C1 segment of cervical spinal cord (tissue), 14 donors: ENCODE measurements at places on chromosomes 3 and 15.

DNA sequence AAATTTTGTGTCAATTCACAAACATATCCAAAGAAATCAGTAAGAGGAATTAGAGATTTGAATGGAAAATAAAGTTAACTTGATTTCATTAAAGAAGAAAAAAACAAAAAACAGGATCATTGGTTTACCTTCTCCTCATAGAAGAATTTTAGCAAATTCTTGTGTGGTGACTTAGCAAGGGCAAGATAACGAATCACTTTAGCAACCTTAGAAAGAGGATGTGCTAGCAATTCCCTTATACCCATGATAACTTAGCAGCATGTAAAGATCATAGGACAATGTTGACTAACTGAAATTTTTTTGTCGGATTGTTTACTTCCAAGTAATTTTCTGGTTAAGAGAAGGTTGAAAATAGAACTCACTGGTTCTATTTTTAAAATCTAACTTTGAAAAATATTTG lies 609.3 kb downstream of the GBE1 start:
- no peak for DNase-seq

DNA sequence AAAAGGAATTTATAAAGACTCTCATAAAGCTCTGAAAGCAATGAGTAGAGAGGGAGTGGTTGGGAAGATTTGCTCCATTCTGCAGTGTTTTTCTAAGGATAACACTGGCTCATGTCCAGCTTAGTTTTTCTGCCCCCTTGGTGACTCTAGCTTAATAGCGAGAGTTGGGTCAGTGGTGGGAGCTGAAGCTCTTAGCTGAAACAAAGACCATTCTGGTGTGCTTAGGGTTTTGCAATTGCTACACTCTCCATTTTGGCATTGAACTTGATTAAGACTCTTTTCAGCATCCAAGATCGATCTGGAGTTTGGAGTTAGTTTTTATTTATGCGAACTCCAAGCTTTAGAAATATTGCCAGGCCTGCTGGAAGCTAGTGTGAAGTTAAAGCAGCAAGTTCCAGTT lies 98.0 kb downstream of the ATG7 start:
- DNase-seq: no peak

DNA sequence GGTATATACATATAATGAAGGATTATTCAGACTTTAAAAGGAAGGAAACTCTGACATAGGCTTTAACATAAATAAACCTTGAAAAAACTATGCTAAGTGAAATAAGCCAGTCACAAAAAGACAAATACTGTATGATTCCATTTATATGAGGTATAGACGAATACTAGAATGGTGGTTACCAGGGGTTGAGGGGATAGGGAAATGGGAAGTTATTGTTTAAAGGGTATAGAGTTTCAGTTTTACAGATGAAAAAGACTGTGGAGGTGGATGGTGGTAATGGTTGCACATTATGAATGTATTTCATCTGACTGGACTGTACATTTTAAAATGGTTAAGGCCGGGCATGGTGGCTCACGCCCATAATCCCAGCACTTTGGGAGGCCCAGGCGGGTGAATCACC lies 41.7 kb downstream of the FRMD5 start:
- DNase-seq: no peak

DNA sequence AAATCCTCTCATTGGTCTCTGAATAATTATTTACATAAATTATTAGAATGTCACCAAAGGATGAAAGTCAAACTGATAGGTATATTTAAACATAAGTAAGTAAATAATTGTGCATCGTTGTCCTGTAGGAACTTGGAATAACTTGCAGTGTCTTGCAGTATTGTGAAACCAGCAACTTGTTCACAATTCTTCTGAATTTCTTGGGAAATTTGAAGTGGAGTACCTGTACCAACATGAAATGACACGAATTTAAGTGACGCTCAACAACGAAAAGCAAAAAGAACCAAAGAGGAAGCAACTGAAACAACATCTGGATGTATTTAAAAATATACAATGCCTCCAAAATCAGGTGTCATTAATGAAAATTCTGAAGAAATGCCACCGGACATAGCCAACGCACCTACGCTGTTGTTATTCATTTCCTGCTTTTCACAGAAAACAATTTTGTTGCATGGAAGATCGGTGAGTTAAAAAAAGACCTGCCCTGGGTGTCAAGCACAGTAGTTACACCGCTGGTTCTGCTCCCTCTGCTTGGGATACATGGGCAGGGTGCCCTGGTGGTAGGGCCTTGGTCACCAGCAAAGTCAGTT lies 112.5 kb downstream of the RPLP1 start:
- no peak for DNase-seq
